ENCODE measurements at places on chromosomes 4 and X. TPM values are rescaled to one million over a fixed set of nuclear protein-coding genes. Genes with fewer than 3 reads are reported as not detected.
A peak's percentile ranks its signal among the peaks of the same experiment; 100 is the strongest.

CSAG1 gene
- total RNA-seq = not detected

DMRTC1 gene
- total RNA-seq = not detected

MAP3K15 gene
- 0.94 TPM for total RNA-seq

SPINK2 gene
- total RNA-seq = not detected

CHIC1 gene
- 4.2 TPM for total RNA-seq

GRCh38 chrX:50067435-50068284 lies 133.1 kb downstream of the AKAP4 start:
- H3K4me3 ChIP-seq = no peak overlapping the region
- no peaks in the 10 kb centered on the region for H3K27me3 ChIP-seq
- peaks cover 10% of the 10 kb centered on the region for H3K4me1 ChIP-seq
- peak overlapping the region; percentile 33 for H3K27ac ChIP-seq

DNA sequence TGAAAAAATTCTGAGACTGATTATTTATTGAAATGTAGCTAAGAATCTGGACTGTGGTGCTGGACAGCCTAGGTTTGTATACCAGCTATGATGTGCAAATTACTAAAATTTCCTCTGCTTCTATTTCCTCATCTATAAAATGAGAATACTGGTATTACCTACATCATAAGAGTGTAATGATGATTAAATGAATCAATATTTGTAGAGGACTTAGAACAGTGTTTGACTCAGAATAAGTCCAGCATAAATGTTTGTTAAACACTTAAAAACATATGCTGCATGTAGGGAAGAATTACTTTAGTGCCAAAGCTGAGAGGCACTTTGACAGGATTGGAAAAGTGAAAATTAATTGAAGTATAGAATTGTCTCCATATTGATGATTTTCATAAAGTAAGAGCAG lies 55.3 kb upstream of the TMPRSS11F start:
- DNase-seq = no peak
- H3K36me3 ChIP-seq = no peaks in the 10 kb centered on the region
- H3K27me3 ChIP-seq = no peaks in the 10 kb centered on the region
- H3K4me1 ChIP-seq = no peaks in the 10 kb centered on the region
- H3K4me3 ChIP-seq = no peak overlapping the region

GRCh38 chr4:54525602-54526001 lies 132.2 kb upstream of the KIT start:
- H3K4me1 ChIP-seq = no peaks in the 10 kb centered on the region
- no peak overlapping the region for H3K27ac ChIP-seq
- no peaks in the 10 kb centered on the region for H3K36me3 ChIP-seq
- no peak overlapping the region for H3K4me3 ChIP-seq
- no peaks in the 10 kb centered on the region for H3K27me3 ChIP-seq

GRCh38 chr4:88659055-88659889 lies 38.4 kb downstream of the NAP1L5 start:
- DNase-seq = no peak
- H3K27me3 ChIP-seq = no peaks in the 10 kb centered on the region
- no peak overlapping the region for H3K4me3 ChIP-seq

- no peak for DNase-seq
- H3K27me3 ChIP-seq = peaks cover 26% of the 10 kb centered on the region
- no peak overlapping the region for H3K27ac ChIP-seq
- peaks cover 5% of the 10 kb centered on the region for H3K36me3 ChIP-seq
Observed at GRCh38 chr4:88005076-88005475, 2.4 kb upstream of the PKD2 start.

- H3K4me3 ChIP-seq = no peak overlapping the region
- DNase-seq = no peak
- peaks cover 32% of the 10 kb centered on the region for H3K4me1 ChIP-seq
- no peak overlapping the region for H3K27ac ChIP-seq
- peaks cover 12% of the 10 kb centered on the region for H3K36me3 ChIP-seq
Observed at GRCh38 chr4:40570348-40571077, 59.2 kb downstream of the RBM47 start.

DNA sequence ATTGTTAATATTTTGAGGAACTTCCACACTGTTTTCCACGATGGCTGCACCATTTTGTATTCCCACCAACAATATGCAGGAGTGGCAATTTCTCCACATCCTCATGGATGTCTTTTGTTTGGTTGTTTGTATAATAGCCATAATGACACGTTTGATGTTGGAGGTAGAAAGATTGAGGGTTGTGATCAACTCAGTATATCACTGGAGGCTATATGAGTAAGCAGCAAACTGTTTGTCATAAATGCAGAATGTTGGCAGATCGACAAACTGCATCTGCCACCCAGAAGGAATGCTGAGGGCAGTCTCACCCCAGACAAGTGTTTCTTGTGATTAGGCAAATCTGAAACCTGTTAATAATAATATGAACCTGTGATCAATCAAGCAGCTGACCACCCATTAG lies 243.9 kb upstream of the WDFY3 start:
- DNase-seq = no peak
- H3K4me1 ChIP-seq = no peaks in the 10 kb centered on the region
- no peaks in the 10 kb centered on the region for H3K27me3 ChIP-seq
- no peaks in the 10 kb centered on the region for H3K36me3 ChIP-seq
- no peak overlapping the region for H3K27ac ChIP-seq

- H3K27ac ChIP-seq = no peak overlapping the region
- DNase-seq = no peak
- H3K4me3 ChIP-seq = no peak overlapping the region
- H3K4me1 ChIP-seq = no peaks in the 10 kb centered on the region
Observed at GRCh38 chr4:5572114-5572513, 136.2 kb downstream of the EVC2 start.
